Activated effector memory CD4-positive, alpha-beta T cell treated with Interleukin-2 at 50 U/mL for 16 hours (primary cell): ENCODE measurements at places on chromosomes 5 and 9.

- DNase-seq: no peak
Observed at GRCh38 chr5:43592363-43592762, 10.6 kb upstream of the NNT start.

- no peak for DNase-seq
Observed at GRCh38 chr5:143964919-143965318, 153.0 kb downstream of the HMHB1 start.

GRCh38 chr5:78232163-78232562, 62.3 kb downstream of the AP3B1 start:
- DNase-seq: no peak

GRCh38 chr5:5616247-5616895, 193.9 kb downstream of the ICE1 start:
- DNase-seq: no peak

DNA sequence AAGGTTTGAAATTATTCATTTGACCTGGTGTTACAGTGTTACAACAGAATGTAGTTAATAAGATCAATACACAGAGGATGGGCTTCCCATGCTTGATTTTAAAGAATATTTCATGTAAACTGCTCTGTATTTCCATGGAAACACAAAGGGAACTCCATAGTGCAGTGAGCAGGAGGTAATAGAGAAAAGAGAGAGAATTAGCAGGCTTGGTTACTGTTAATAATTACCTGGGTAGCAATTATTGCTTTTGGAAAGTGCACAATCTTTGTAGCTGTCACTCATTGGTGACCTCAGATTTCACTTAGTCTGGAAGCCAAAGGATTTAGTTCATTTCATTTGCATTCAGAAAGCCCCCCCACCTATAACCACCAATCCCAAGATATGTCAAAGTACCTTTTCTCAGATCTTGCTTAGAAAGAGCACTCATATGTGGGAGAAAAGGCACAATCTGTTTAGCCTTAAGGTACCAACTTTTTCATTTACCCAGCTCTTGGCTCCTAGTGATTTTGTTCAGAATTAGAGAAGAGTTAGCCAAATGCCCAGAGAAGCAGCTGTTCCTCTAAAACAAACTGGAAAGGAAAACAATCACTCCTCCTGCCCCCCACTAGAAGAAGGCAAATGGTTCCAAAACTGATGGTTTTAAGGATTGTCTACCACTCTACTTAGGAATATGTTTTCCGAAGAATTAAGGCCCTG, 234.5 kb upstream of the SLC24A2 start:
- no peak for DNase-seq

DNA sequence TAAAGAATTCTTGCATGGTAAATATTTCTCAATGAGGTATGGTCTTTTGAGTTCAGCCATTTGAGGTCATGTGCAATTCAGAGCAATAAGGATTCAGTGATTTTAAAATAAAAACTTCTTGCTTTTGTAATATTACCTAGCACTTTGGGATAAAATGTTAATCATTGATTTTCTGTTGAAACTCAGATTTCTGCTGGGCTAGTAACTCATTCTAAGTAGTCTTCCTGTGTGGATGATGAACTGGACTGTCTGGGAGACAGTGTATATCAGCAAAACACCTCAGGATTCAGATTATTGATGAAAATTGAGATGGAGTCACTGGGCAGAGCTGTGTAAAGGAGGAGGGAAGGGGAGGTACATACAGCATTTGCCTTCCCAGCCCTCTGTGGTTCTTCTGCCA, 10.8 kb upstream of the PSAT1 start:
- no peak for DNase-seq

GRCh38 chr5:172453986-172454357, 353 bp downstream of the SH3PXD2B start:
- DNase-seq: no peak

- DNase-seq: no peak
Observed at GRCh38 chr5:15463231-15463980, 36.6 kb upstream of the FBXL7 start.

GRCh38 chr9:76703270-76703669, 61.0 kb upstream of the PCA3 start:
- DNase-seq: no peak

GRCh38 chr9:34866614-34867013, 91.5 kb upstream of the PHF24 start:
- no peak for DNase-seq

- DNase-seq: no peak
Observed at GRCh38 chr9:90514877-90515276, 127.7 kb downstream of the DIRAS2 start.

DNA sequence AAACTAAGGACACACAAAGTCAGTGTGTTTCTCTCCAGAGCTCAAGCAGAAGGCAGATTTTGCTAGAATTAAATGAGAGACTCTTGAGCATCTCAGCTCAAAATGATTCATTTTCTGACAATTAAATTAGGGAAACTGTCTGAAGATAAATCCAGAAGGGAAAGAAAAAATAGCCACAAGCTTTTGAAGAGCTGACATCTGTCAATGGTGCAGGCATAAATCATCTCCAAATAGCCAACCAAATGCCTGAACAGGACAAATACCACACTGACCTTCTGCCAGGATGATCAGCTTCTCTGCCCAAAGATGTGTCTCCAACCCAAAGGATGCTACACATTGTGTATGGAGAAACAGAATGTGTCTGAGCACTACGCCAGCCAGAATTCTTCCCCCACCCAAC, 199.3 kb downstream of the CTNND2 start:
- no peak for DNase-seq

DNA sequence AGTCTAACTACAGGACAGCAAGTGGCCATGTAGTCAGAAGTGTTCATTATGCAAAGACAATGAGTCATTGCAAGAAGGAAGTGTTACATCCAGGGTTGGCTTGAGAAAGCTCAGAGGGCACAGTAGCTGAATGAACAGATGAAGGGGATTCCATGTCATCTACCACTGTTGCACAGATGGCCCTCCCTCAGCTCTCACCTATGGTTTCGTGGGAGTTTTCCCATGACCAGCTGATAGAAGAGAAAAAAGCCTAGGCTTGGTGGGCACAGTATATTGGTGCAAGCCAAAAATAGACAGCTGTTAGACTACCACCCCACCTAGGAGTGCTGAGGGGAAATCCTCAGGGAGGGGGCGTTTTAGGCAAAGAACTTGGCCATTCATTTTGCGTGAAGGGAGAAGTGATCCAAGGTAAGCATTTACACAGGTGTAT, 217.0 kb downstream of the DMRT2 start:
- DNase-seq: no peak
